ENCODE measurements at places on chromosomes 3 and 15.

GRCh38 chr3:169133178-169134161, 530.0 kb downstream of the MECOM start:
- DNase-seq, result peak; percentile 18

- DNase-seq, result no peak
Measured at GRCh38 chr3:72158639-72159326, 373.8 kb upstream of the PROK2 start.

DNA sequence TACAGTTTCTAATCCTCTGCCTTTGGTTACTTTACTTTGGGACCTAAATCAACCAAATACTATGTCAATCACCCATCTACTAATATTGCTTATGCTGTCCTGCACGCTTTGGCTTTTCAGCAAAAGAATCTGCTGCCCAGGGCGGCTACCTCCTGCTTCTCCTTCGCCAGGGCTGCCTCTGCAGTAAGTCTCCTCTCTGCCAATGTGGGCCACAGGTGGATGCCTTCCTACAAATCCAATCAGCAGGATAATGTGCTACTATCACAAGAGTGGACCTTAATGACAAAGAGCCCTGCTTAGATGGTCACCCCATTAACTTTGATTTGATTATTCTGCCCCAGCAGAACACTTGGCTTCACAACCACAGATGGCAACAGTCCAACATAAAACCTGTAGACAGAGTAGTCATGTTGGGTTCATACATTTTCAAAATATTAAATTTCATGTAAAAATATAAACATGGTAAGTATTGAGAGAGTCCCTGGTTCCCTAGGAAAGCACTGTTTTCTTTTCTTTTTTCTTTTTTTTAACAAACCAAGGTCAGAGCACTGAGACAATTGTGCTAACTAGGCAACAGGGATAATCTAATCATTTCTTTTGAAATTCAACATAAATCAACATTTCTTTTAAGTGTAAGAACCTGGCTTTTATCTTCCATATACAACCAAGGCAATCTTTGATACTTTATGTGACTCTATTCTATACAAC, 298.3 kb downstream of the ZBTB20 start:
- DNase-seq, result no peak

DNA sequence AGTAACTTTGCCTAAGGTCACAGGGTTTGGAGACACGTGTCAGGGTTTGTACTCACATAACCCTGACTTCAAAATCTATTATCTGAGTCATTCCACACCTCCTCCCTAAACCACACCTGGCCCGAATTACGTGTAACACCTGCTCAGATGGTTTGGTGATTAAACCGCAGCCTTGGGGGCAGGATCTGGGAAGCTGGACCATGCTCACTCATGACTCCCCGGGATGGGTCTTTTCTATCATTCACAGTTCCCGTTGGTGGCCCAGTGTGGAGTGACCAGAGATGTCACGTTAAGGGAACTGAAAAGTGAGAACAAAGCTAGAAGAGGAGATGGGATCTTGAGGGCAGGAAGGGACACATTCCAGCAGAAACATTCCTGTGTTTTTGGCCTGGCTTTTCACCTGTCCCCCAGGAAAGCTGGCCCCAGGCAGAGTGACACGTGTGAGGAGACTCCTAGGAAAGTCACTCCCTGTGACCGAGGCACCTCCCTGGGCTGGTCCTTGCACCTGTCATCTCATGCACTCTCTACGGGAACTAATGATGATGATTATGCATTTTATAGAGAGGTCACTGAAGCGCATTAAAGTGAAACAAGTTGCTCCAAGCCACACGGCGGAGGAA, 75.4 kb upstream of the POMGNT2 start:
- no peak for DNase-seq

DNA sequence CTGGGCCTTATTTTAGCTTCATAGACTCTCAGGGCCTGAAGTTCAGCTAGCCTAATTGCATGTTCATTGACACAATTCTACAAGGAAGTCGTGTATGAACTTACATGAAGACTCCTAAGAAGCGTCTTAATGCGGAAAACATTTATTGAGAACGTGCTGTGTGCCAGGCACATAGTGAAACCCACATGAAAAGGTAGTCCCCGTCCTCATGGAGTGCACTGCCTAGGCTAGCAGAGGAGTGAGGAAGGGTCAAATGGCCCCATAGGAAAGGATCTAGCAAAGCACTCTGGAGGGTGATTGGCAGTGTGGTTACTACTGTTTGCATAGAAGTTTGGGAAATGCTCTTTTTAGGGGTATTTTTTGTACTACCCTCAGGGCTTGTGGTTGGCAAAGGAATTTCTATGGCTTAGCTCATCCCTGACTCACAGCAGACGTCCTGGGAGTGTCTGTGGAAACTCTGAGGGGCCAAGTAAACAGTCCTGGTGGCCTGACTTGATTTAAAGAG, 854 bp upstream of the NPTN start:
- DNase-seq, result no peak

- no peak for DNase-seq
Measured at GRCh38 chr3:188520466-188520865, 366.5 kb downstream of the LPP start.

GRCh38 chr3:49534581-49535441, 19.5 kb upstream of the BSN start:
- peak; percentile 91 for DNase-seq

GRCh38 chr3:159196359-159196758, 394.5 kb downstream of the MFSD1 start:
- no peak for DNase-seq

DNA sequence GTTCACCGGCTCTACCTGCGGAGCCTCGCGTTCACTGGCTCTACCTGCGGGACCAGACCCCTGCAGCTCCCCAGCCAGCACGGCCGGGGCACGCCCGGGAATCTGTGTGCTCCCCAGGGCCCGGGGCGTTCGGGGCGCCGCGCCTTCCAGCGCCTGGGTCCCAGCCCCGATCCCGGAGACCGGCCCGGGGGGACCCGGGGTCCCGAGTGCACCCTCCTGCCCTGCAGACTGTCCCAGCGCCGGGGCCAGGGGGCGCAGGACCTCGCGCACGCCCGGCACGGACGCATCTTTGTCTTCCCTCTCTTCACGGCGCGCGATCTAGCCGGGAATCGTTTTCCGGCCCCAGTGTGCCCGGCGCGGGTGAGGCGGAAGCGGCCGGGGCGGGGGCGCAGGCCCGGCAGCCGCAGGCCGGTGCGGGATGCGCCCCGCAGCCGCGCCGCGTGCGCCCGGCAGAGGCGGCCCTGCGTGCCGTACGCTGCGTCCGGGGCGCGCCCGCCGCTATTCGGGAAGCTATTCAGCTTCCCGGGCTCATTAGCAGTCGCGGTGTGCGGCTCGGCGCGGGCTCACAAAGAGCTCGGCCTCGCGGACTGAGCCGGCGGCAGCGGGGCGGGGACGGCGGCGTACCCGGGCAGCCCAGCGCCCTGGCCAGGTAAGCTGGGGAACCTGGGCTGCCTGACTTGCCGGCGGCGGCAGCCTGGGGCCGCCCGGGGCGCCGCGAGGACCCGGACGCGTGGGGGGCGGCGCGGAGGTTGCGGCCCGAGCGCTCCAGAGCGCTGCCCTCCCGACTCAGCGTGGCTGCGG, at the start of gene APBA2:
APBA2 (plus strand) TSS at position 345 of the 801 bp plus-strand sequence. CDS start 167,911 bp downstream, outside the sequence.
- peak; percentile 77 for DNase-seq

DNA sequence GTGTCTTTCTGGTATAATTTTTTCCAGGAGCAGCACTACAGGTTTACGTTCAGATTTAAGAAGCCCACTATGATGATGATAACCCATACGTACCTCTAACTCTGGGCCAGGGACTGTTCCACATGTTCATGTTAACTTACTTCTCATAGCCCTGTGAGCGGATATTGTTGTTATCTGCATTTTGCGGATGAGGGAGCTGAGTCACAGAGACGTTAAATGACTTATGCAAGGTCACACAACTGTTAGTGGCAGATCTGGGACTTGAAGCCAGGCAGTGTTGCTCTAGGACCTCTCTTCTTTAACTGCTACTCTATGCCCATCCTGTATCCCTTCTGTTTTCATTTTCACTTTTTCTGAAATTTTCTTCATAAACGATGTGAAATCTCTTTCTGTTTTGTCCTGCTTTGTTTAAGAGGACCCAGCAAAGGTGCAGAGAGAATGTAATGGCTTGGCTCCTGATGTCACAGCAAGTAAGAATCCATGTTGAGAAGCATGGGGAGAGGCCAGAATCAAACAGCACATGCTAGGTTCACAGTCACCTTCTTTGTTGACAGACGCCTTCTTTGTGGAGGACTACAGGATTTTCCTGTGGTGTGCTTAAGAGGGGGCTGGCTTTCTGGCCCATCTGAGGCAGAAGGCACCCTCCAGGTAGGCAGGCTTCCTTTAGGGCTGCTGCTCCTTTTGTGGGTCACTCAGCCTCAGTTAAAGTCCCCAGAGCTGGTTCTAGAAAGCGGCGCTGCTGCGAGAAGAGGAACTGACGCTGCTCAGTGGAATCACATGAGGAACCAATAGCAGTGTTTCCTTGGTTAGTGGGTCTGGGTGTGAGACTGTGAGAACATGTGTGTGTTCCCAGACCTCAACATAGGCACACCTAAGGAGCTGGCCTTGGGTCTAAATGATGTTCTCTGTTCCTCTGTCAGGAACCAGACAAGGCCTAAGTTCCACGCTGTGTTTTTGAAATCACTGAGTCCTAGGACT, 121.6 kb downstream of the TMEM108 start:
- no peak for DNase-seq

DNA sequence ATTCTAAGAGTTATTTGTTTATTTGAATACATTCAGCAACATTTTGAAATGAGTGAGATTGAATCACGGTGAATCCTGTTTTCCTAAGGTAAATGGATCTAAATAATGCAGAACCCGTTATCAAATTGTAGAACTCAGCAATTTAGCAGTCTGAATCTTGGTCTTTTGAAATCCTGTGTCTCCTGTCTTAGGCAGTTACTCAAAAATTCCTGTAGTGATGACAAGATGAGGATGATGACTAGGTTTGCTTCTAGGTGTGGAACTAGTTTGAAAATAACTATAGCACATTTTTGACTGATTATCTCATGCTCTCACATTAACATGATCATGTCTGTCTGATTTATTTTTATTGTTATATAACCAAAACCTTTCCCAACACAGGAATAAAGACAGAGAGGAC, 115.0 kb downstream of the RAP2B start:
- no peak for DNase-seq

- no peak for DNase-seq
Measured at GRCh38 chr3:55816794-55817576, 329.9 kb upstream of the WNT5A start.

DNA sequence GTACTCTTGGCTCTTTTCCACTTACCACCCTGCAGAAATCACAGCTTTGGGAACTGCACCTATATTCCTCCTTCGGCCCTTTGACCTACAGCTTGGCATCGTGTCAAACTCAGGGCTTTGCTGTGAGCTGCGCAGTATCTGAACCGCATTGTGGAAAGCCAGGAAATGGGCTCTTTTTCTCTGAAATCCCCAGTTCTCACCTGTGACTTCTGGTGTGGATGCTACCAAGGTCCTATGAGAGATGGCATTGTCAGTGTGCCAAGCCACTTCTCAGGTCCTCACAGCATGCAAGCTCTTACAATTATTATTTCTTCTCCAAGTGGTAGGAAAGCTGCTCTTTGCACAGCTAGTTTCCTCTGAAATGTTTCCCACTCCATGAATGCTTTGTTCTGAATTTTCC, 450.6 kb upstream of the TBL1XR1 start:
- no peak for DNase-seq

GRCh38 chr15:40915116-40915661, 14.0 kb upstream of the DLL4 start:
- DNase-seq, result no peak

- peak; percentile 41 for DNase-seq
Measured at GRCh38 chr3:46162975-46163555, 45.0 kb downstream of the CCR1 start.

DNA sequence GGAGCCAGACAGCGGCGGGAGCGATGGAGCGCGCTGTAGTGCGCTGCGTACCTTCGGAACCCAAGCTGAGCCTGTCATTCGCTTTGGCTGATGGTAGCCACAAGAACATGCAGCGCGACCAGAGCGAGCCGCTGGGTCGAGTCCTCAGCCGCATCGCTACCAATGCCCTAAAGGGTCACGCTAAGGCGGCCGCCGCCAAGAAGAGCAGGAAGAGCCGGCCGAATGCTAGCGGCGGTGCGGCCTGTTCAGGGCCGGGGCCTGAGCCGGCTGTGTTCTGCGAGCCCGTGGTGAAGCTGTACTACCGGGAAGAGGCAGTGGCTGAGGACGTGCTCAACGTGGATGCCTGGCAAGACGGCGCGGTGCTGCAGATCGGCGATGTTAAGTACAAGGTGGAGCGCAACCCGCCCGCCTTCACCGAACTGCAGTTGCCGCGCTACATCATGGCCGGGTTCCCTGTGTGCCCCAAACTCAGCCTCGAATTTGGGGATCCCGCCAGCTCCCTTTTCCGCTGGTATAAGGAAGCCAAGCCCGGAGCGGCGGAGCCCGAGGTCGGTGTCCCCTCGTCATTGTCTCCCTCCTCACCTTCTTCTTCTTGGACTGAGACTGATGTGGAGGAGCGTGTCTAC, 498 bp downstream of the PDE12 start:
- no peak for DNase-seq

- no peak for DNase-seq
Measured at GRCh38 chr15:75114327-75114726, 87.4 kb upstream of the C15orf39 start.

DNA sequence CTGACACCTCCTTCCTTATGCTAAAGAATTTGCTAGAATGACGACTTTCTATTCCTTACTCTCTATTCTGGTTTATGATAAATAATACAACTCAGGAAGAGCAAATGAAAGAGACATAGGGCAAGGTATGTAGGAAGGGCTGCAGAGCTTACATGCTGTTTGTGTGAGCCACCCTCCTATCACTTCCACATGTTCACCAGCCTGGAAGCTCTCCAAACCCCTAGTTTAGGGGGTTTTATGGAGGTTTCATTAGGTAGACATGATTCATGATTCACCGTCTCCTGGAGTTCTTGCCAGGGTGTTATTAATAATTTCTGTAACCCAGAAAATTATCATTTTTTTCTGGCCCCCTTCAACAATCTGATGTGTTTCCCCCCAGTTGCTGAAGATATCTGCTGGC, 172.1 kb upstream of the COL8A1 start:
- no peak for DNase-seq

- DNase-seq, result no peak
Measured at GRCh38 chr3:95971573-95971972, 842.8 kb upstream of the EPHA6 start.

DNA sequence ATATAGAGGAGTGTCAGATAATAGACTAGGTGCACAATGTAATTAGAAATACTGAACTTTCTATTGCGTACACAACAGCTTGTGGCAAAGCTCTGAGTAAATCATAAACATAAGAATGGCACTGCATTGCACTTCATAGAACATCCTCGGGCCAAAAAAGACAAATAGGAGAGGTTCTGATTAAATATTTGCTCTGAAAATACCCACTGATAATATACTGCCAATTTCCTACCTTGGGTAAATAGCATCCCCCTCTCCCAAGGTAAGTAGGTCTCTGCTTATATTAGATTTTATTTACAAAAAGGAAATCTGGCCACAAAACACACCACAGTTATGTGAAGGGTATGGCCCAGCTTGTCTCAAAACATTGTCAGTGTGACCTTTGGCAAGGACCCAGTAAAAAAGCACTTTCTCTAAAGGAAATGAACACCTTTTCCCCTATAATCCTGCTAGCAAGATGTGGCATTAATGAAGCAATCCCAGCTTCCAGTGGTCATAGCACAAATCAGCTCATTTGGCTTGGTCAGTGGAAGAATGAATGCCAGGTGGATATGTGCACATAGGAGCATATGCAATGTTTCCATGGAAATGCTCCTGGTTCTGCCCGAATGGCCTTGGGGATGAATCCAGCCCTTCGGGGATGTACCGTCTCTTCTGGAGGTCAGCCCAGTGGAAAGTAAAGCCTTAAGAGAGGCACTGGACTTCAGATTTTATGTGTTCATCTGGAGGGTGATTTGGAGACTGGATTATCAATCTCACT, 315.9 kb downstream of the LSAMP start:
- no peak for DNase-seq
